ENCODE measurements at places on chromosomes 4 and X.

DNA sequence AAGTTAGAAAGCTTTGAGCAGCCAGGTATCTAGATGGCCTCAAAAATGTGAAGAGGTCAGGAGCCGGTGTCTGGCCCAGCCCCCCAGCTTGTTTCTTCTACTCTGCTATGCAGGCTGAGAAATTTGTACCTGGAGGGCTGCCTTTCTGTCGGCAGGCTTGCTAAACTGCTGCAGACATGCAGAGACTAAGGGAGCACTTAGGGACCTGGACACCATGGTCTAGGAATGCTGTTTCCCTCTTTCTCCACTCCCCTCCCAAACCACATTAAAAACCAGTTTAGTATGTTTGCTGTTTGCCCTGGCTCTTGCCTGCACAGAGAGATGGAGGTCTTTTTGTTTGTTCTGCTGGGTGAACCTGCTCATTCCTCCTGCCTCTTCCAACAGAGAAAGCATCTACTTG is 157.1 kb upstream of the DGKK start:
- no peak for DNase-seq

DNA sequence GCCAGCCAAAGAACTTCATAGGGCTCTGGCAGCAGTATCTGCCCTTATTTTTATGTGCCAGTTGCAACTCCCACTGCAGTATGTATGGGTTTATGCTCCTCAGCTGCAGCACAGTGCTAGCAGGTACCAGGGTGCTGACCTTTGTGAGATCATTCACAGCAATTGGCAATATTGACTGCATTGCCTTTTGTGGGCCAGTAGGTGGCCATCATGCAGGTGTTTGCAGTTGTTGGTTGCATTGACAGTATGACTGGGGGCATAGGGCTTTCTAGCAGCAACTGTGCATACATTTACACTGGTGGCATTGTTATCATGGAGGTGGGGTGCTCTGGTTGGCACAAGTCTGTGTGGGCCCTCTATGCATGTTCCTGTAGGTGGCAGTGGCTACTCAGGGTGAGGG is 42.5 kb downstream of the FAAH2 start:
- DNase-seq, result no peak

GRCh38 chrX:9293051-9293496 is 171.8 kb upstream of the TBL1X start:
- no peak for DNase-seq

DNA sequence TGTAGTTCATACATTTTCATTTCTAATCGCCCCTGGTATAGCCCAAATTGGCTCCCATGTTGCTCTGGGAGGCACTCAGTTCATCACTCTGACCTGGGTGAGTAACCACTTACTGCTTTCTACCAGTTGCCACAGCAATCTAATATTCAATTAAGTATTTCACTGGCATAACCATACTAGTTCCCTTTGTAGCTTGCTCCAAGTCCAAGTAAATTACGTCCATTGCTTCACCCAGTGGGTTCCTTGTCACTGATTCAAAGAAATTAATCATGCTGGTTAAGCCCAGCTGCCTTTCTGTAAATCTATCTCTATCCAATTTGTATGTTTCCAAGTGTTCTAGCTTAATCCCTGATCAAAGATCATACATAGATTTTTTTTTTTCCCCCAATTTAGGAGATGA is 92.0 kb upstream of the CBR4 start:
- no peak for DNase-seq

DNA sequence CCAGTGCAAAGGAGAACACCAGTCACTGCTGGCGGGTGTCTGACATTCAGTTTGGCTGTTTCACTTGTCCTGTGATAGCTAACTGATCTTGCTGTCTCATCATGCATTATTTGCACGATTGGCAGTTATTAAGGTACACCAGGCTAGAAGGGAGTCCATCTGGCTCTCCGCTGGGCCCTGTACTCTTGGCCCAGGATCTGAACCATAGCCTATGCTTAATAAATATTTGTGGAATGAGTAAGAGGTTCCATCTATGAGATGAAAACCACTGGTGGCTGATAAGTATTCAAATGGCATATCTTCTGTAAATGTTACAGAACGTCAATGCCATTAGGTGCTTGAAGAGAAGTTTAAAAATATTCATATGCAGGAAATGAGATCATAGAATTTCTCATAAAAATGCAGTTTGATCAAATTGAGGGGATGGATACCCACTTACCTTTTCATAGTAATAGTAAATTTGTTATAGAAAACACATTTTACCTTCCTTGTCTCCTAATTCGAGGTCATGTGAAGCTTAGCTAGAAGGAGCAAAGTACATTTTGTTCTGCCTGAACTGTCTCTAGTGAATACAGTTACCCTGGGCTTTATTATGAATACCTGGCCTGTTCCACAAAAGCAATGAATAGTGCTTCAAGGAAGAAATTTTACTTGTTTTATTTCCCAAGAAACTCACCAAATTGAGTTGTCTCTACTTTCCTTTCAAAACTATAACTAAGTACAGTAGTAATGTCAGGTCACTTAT is 213.5 kb downstream of the CBR4 start:
- DNase-seq, result no peak

GRCh38 chrX:113947548-113947947 is 636.3 kb upstream of the HTR2C start:
- no peak for DNase-seq

DNA sequence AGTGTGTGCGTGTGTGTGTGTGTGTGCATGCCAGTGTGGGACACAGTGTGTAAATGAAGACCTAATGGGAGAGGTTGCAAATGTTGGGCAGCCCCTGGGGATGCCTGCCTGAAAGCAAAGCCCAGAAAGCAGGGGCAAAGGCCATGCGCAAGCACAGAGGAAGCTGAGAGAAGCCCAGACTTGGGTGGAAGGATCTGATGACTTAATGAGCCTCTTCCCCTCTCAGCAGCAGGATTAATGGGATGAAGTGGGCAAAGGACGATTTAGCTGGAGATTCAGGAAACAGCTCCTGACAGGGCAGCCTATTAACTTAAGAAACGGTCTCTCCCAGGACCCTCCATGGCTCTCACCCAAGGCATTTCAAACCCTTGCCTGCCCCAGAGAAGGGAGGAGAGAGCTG is 107.3 kb downstream of the EFNB1 start:
- DNase-seq, result no peak

DNA sequence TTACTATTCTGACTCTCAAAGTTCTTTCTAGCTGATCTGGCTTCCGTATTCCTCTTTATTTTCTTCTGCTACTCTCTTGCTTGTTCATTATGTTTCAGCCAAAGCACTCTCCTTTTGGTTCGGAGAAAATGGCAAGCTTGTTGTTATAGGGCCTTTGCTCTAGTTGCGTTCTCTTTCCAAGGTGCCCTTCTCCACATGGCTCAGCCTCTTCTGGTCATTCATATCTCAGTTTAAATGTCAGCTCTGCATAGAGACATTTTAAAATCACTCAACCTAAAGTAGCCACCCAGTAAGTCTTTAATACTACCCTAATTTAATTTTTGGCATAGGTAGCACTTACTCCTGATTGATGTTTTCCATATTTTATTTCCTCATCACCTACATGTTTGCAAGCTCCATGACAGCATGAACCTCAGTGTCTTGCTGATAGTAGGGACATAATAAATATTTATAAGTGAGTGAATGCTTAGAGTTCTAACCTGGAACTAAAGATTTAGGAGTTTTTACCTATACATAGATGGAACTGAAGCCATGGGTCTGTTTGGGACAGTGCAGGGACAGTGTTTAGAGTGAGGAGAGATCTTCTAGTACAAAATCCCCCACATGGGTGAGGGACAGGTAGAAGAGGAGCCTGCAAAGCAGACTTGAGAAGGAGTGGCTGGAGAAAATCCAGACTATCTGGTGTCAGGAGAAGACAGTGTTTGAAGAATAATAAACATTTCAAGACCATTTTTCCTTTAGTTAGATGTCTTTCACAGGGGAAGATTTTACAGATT is 17.9 kb downstream of the SLC30A9 start:
- no peak for DNase-seq

- DNase-seq, result no peak
Measured at GRCh38 chr4:77031544-77031943, 44.2 kb downstream of the CCNI start.

DNA sequence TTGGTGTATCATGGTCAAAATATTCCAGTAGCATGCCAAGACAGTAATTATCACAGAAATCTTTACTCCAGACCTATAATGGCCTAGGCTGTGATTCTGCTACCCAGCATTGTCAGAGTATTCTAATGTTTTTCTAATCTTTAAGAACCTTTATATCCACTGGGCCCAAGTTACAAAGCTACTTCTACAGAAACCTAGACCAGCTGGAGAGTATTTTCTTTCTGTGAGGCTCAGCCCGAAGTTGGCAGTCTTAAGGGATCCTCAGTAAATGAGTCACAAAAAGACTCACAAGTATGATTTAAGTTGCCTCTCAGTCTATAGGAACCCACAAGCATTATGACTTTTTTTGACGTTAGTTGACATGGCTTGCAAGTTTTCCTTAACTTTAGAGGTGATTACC is 638.5 kb upstream of the FAM241A start:
- DNase-seq, result no peak

GRCh38 chrX:5775846-5776430 is 452.7 kb downstream of the NLGN4X start:
- DNase-seq, result no peak

GRCh38 chr4:88705805-88706492 is 8.3 kb upstream of the NAP1L5 start:
- DNase-seq, result no peak

GRCh38 chrX:15158736-15159406 is 111.0 kb downstream of the ASB9 start:
- no peak for DNase-seq

Measured in Calu3 (cell line).